ENCODE measurements at places on chromosomes 7 and 10.

DNA sequence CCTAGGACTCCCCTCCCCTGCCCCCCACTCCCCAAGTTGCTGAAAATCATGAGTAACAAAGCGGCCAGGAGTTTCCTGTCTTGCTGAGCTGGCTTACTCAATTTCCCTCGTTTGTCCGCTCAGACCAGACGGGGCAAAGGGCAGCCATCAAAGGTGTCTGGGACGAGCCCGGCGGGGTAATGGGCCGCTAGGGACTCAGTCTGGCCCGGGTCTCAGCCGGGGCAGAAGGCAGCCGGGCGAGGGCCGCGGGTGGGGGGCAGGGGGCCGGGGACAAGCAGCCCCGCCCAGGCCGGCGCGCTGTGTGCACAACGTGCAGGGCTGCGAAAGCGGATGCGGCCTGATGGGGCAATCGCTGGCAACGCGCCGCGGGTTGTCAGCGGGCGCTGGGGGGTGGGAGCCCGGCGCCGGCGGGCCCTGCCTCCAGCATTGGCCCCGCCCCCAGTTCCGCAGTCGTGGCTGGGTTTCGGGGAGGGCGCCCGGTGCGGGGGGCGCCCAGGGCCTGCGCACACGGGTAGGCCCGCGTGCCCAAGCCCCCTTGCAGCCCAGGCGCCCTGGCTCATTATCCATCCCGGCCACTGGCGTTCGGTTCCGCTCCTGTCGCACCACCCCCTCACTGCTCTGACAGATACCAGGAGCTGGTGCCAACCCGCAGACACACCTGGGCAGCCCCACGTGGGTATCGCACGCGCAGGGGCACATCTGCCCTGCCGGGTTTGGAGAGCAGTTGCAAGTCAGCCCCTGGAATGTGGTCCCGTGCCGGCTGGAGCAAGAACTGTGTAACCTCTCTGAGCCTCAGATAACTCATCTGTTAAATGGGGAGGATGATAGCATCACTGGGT lies 35.1 kb downstream of the DNAJB12 start:
- peak; percentile 100 for DNase-seq

DNA sequence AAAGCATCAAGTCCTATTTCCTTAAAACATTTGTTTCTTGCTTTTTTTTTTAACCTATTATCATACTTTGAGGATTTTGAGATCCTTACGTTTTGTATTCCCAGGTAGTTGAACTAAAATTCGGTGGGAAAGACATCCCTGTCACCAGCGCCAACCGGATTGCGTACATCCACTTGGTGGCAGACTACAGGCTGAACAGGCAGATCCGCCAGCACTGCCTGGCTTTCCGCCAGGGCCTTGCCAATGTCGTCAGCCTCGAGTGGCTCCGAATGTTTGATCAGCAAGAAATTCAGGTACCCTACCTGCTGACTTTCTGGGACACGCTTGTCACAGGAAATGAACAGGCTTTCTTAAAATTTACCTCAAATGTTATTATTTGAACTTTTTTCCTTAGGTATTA lies 83.0 kb upstream of the DNAJB6 start:
- DNase-seq, result no peak

GRCh38 chr10:34403512-34403911 lies 411.6 kb downstream of the PARD3 start:
- DNase-seq, result no peak

DNA sequence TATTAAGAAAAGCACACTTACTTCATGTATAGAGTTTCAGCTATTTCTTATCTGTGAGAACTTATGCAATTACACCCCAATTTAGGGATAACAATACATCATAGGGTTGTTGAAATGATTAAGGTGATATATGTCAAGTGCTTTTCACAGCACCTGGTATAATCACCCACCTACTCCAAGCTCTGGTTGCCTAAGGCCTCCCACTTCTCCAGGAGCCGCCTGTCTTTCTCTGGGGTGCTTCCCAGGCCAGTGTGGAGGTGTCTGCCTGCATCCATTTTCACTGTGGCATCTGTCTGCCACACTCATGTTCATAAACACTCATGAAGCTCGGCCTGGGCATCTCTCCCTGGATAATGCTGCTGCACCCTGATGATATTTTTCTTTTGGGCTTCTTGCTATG lies 250.3 kb downstream of the STK31 start:
- DNase-seq, result no peak

DNA sequence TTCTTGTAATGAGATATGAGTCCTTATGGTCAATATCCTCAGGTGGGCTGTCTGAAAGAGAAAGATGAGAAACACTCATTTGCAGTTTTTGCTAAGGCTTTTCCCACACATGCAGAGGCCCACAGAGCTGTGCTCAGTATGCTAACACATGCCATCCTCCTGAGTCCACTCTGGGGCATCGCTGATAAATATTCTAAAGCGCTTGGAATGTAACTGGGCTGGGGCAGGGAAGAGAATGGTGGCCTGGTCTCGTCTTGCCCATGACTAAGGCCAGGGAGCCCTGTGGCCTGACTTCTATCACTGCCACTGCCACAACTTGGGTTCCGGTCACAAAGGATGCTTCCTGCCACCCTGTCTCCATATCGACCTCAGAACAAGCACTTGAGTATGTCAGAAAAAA lies 199.7 kb upstream of the FRMD4A start:
- no peak for DNase-seq

DNA sequence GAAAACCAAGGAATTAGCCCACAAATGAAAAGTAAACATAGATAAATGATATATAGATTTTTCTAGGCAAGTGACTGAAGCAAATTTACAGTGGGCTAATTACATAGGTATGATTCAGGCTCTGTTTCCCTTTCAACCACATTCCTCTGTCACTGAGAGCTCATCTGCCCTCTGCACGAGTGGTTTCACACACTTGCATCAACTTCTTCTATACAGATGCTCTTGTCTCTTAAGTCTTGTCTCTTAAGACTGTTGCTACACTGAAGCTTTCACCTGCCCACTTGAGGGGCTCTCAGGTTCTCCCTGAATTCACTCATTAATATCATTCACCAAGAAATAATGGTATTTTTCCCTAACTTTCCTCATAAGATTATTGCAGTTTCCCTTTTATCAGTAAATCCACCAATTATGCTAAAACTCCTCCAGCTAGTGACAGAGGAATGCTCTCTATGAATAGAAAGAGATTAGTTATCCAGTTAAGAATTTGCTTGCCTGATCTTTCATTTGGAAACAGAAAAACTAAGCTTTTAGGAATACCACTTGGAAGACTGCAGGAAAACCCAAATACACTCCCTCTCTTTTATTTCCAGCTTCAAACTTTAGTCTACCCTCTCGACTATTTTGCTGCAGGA lies 95.7 kb downstream of the ELAPOR2 start:
- no peak for DNase-seq

GRCh38 chr7:103679151-103680132 lies 233.4 kb upstream of the SLC26A5 start:
- no peak for DNase-seq

- DNase-seq, result no peak
Measured at GRCh38 chr10:74882427-74882826, 56.0 kb downstream of the KAT6B start.

DNA sequence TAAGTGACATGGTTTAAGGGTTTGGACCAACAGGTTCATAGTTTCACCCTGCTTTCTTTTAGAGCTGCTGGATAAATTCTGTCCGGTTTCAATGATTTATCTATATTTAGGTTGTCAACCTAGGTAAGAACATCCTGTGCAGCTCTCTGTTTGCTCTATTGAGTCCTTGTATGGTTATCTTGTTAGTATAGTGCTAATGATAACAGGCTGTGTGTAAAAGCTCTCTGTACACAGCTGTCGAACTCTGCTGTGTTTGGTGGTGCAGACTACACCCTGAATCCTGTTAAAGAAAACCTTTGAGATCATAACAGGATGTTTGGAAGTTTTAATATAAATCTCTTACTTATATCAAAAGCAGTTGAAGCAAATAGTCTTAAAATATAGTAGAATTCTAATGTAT lies 219.2 kb downstream of the SDK1 start:
- DNase-seq, result no peak

GRCh38 chr10:117761695-117762094 lies 219.1 kb downstream of the EMX2 start:
- no peak for DNase-seq

GRCh38 chr10:70479165-70479581 lies 606 bp downstream of the PALD1 start:
- DNase-seq, result no peak

DNA sequence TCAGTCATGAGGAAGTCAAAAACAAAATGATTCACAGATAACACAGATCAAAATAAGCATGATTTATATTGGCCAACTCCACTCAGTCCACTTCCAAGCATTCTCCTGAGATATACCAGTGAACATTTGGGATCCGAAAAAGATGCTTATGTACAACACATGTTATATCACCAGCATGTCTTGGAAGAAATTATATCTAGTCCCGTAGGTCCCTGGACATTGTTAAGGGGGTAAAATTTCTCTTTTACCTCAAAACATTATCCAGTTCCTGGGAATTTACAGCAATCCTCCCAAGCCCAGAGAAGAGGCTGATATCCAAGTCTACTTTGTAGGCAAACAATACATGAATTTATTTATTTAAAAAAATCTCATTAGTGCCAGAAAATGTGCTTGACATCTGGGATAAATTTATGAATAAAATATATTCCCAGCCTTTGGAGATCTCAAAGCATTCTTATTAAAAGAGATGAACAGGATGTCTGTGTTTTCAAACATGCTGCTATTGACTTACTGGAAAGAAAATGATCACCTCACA lies 582.2 kb upstream of the ZWINT start:
- DNase-seq, result no peak

- no peak for DNase-seq
Measured at GRCh38 chr10:118809357-118810220, 54.8 kb upstream of the CACUL1 start.

DNA sequence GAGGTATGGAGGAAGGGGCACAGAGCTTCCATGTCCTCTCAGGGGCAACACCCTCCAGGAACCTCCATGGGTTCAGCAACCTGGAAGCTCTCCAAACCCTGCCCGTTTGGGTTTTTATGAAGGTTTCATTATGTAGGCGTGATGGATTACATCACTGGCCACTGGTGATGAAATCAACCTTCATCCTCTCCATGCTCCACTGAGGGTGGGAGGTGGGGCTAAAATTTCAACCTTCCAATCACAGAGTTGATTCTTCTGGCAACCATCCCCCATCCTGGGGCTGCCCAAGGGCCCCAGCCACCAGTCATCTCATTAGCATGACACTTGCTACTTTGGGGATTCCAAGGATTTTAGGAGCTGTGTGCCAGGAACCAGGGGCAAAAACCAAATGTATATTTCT lies 90.1 kb downstream of the TEX36 start:
- DNase-seq, result no peak

- DNase-seq, result no peak
Measured at GRCh38 chr7:1985936-1986335, 246.8 kb downstream of the MAD1L1 start.

DNA sequence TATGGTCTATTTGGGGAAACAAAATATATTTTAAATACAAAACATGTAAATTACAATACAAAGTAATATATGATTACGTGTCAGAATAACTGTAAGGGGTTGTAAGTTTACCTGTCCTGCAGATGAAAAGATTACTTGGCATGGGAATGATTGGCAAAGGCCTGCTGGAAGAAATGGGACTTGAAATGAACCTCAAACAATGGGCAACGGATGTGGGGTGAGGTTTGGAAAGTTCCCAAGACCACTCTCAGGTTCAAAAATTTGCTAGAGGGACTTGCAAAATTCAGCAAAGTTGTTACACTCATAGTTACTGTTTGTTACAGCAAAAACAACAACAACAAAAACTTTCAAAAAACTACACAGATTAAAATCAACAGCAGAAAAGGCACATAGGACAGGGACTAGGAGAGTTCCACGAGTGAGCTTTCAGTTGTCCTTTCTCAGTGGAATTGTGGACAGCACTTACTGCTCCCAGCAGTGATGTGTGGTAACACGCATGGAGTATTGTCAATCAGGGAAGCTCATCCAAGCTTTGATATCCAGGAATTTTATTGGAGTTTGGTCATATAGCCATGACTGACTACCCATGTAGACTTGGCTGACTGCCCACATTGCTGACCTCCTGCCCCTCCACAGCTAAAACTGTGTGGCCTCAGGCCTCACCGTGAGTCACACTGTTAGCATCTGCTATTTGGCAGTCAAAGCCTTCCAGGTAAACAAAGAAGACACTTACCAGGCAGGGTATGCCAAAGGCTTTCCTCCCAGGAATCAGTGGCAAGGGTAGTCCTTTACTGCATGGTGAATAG lies 43.8 kb downstream of the EXOC6 start:
- DNase-seq, result no peak

DNA sequence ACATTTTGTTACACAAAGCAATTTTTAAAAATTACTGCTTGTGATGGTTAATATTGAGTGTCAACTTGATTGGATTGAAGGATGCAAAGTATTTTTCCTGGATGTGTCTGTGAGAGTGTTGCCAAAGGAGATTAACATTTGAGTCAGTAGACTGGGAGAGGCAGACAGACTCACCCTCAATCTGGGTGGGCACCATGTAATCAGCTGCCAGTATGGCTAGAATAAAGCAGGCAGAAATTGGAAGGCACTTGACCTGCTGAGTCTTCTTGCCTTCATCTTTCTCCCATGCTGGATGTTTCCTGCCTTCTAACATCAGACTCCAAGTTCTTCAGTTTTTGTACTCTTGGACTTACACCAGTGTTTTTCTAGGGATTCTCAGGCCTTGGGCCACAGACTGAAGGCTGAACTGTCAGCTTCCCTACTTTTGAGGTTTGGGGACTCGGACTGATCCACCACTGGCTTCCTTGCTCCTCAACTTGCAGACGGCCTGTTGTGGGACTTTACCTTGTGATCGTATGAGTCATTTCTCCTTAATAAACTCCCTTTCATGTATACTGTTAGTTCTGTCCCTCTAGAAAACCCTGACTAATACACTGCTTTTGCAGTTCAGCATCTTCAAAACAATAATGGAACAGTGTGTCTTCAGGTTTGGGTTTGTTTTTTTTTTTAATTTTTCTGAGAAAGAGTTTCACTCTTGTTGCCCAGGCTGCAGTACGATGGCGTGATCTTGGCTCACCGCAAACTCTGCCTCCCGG lies 244.1 kb upstream of the SEMA3C start:
- DNase-seq, result no peak

DNA sequence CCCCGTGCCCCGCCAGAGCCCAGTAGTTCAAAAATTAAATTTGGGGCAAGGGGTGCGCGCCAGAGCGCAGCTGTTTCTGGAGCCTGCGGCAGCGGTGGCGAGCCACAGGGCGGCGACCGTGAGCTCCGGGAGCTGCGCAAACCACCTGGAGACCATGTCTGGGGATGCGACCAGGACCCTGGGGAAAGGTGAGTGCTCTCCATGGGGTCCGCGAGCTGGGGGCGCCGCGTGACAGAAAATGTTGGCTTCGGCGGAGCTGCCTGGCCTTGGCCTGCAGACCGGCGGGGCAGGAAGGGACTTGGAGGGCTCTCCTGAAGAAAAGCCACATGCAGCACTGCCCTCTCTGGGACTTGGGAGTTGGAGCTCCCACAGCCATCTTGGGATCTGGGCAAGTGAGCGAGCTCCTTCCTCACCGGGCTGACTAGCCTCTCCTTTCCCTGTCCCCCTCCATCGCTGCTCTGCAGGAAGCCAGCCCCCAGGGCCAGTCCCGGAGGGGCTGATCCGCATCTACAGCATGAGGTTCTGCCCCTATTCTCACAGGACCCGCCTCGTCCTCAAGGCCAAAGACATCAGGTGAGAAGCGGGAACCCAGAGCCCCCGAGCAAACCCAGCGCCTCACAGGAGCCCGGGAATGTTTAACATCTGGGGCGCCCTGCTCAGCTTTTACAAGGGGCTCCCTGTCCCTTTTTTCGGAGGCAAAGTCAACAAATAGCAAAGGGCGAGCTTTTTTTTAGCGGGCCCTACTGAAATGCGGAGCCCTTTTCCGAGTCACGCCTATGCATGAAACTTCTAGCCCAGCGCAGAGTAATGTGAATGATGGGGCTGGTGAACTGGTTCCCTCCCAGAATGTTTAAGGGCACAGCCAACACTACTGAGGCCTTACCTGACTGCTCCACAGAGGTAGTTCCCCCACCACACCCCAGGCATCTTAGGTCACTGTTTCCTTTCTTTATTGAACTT lies 6.1 kb downstream of the GSTO2 start:
- peak; percentile 87 for DNase-seq
